ENCODE measurements at places on chromosomes 13 and 19. TPM values are rescaled to one million over a fixed set of nuclear protein-coding genes. Genes with fewer than 3 reads are reported as not detected.

S1PR5 gene
- total RNA-seq = 0.29 TPM

CPT1C gene
- 17.0 TPM for total RNA-seq

AKT2 gene
- total RNA-seq = 118 TPM

GARRE1 gene
- 29.8 TPM for total RNA-seq

CRX gene
- total RNA-seq = not detected

GRCh38 chr13:74892096-74892495 is 589.9 kb downstream of the TBC1D4 start:
- H3K4me3 ChIP-seq = peak overlapping the region; percentile 33
- H3K27me3 ChIP-seq = no peaks in the 10 kb centered on the region
- peaks cover 12% of the 10 kb centered on the region for H3K4me1 ChIP-seq
- H3K27ac ChIP-seq = no peak overlapping the region

DNA sequence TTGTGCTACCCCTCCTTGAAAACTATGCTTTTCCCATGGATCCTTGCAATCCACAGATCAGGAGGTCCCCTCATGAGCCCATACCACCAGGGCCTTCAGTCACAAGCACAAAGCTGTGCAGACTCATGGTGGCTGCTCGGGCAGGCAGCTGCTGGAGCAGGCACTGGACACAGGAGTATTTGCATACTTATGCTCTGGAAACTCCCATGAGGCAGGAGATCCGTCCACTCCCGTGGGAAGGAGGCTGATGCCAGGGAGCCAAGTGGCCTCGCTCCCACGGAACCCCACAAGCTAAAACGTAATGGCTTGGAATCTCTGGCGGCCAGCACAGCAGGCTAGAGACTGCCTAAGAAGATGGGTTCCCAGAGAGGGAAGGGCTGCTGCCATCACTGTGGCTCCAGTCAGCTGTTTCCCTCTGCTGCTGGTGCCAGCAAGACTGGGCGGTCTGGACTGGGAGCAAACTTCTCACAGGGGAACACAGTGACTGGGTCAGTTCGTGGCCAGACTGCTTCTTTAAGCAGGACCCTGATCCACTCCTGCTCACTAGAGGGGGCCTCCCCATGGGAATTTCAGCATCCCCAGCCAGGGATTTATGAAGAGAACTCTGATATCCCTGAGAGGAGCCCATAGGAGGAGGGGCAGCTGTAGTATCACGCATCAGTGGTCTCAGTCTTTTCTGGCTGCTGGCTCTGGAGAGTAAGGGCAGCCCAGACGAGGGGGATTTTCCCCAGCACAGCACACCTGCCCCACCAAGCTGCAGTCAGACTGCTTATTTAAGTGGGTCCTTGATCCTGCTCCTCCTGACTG is 370.3 kb upstream of the ATXN8OS start:
- no peak for DNase-seq
- no peak overlapping the region for H3K4me3 ChIP-seq
- H3K27ac ChIP-seq = no peak overlapping the region
- no peaks in the 10 kb centered on the region for H3K27me3 ChIP-seq
- H3K36me3 ChIP-seq = no peaks in the 10 kb centered on the region

- no peaks in the 10 kb centered on the region for H3K27me3 ChIP-seq
- H3K4me1 ChIP-seq = no peaks in the 10 kb centered on the region
- H3K36me3 ChIP-seq = no peaks in the 10 kb centered on the region
- no peak overlapping the region for H3K27ac ChIP-seq
- no peak for DNase-seq
Observed at GRCh38 chr13:50275392-50276063, 260.3 kb downstream of the KCNRG start.

DNA sequence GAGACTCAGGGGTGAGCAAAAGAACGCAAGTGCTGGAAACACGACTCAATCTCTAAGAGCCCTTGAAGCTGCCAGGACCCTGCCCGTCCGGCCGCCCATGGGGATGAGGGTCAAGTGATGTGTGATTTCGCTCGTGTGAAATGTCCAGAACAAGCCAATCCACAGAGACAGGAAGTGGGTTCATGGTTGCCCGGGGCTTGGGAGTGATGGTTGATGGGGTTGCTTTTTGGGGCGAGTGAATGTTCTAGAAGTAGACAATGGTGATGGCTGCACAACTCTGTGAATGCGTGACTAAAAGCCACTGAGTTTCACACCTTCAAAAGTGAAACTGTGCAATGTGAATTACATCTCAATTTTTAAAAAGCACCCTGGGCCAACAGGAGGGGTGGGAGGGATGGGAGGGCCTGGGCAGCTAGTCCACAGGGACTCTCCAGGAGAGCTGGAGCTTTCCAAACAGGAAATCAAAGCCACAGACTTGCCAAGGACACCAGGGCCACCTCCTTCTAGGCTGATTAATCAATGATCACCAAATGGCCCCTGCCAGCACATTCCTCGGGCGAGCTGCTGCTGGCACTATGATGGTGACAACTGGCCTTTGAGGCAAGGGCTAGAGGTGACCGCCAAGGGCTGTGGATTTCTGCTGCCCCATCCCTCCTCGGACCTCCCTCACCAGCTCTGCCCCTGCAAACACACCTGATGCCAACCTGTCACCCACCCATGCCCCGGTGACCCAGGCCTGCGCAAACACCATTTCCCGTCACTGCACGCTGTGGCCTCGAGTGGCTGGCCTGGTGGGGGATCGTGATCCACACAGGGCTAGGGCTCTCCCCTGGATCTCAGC is 14.0 kb downstream of the DPP9 start:
- H3K36me3 ChIP-seq = peaks cover 61% of the 10 kb centered on the region
- H3K27ac ChIP-seq = peak overlapping the region; percentile 63
- no peaks in the 10 kb centered on the region for H3K27me3 ChIP-seq
- peak overlapping the region; percentile 22 for H3K4me3 ChIP-seq
- H3K4me1 ChIP-seq = peaks cover 33% of the 10 kb centered on the region
- peak; percentile 83 for DNase-seq

DNA sequence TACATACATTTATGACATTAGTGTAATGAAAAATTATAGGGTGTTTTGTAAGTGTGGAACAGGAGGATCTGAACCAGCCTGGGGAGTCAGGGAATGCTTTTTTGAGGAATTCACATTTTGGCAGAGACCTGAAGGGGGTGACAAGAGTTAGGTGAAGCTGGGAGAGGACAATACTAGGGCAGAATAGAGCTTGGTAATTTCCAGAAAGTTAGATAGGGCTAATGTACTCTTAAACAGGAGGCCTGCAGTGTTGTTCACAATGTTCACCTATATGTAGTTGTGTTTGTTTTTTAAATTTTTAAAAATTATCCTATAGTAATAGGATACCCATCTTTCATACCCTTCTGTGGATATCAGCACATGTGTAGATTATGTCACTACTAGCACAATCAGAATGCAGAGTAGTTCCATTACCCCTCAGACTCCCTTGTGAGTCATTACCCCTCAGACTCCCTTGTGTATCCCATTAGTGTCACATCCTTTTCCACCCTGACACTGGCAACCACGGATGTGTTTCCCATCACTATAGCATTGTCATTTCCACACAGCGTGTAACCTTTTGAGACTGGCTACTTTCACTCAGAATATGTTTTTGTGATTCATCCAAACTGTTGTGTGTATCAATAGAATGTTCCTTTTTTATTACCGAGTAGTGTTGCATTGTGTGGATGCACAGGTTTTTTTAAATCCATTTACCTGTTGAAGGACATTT is 43.1 kb downstream of the PCCA start:
- no peaks in the 10 kb centered on the region for H3K36me3 ChIP-seq
- H3K4me1 ChIP-seq = peaks cover 18% of the 10 kb centered on the region
- peak overlapping the region; percentile 31 for H3K27ac ChIP-seq
- peak; percentile 94 for DNase-seq

- peak overlapping the region; percentile 21 for H3K4me3 ChIP-seq
- no peaks in the 10 kb centered on the region for H3K27me3 ChIP-seq
- no peaks in the 10 kb centered on the region for H3K36me3 ChIP-seq
- DNase-seq = peak; percentile 45
- H3K4me1 ChIP-seq = peaks cover 8% of the 10 kb centered on the region
- H3K27ac ChIP-seq = peak overlapping the region; percentile 8
Observed at GRCh38 chr13:109272595-109273325, 513.6 kb downstream of the IRS2 start.

DNA sequence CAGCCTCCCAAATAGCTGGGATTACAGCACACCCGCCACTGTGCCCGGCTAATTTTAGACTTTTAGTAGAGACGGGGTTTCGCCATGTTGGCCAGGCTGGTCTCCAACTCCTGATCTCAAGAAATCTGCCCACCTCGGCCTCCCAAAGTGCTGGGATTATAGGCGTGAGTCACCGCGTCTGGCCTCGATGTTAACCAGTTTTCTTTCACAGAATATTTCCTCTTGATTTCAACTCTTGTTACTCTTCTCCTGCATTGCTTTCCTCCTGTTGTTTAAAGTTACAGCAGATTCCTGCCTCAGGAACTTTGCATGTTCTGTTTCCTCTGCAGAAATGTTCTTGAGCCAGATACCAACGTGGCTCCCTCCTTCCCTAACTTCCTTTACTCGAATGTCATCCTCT is 3.7 kb upstream of the PEX11G start:
- no peak overlapping the region for H3K27ac ChIP-seq
- H3K4me3 ChIP-seq = no peak overlapping the region
- no peaks in the 10 kb centered on the region for H3K36me3 ChIP-seq
- no peak for DNase-seq
- no peaks in the 10 kb centered on the region for H3K27me3 ChIP-seq
- peaks cover 10% of the 10 kb centered on the region for H3K4me1 ChIP-seq

GRCh38 chr19:7382694-7383093 is 34.0 kb downstream of the ARHGEF18 start:
- no peak for DNase-seq
- no peak overlapping the region for H3K27ac ChIP-seq
- no peaks in the 10 kb centered on the region for H3K27me3 ChIP-seq
